ENCODE measurements at places on chromosomes 12 and 14. TPM values are rescaled to one million over a fixed set of nuclear protein-coding genes. Genes with fewer than 3 reads are reported as not detected.

GRCh38 chr12:123265851-123266678 is 5.6 kb downstream of the CDK2AP1 start:
- DNase-seq: no peak
- no peaks in the 10 kb centered on the region for H3K27me3 ChIP-seq
- H3K27ac ChIP-seq: no peak overlapping the region
- peaks cover 48% of the 10 kb centered on the region for H3K4me1 ChIP-seq

Gene PPM1A
- 56.7 TPM for polyA plus RNA-seq

DNA sequence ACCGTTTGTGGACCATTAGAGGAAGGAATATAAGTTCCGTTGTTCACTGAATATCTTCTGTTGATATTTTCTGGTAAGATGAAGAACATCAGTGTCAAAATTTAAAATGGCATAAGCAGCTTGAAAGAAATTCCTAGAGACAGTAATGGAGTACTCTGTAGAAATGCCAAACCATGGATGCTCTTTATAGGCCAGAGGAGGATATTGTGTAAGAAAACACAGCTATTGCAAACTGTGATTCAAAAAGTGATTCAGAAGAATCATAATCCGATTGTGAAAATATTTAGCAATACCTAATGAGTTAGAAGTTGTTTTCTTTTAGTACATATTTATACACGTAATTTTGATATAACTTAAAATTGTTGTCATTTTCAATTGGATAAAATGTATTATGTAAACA is 102.8 kb downstream of the SLC16A7 start:
- no peaks in the 10 kb centered on the region for H3K36me3 ChIP-seq
- no peaks in the 10 kb centered on the region for H3K27me3 ChIP-seq
- DNase-seq: no peak
- H3K27ac ChIP-seq: no peak overlapping the region

- H3K4me1 ChIP-seq: peaks cover 8% of the 10 kb centered on the region
- H3K36me3 ChIP-seq: no peaks in the 10 kb centered on the region
- H3K27me3 ChIP-seq: peaks cover 5% of the 10 kb centered on the region
- no peak overlapping the region for H3K27ac ChIP-seq
- no peak overlapping the region for H3K4me3 ChIP-seq
Measured at GRCh38 chr12:48110691-48111311, 4.9 kb upstream of the SENP1 start.

DNA sequence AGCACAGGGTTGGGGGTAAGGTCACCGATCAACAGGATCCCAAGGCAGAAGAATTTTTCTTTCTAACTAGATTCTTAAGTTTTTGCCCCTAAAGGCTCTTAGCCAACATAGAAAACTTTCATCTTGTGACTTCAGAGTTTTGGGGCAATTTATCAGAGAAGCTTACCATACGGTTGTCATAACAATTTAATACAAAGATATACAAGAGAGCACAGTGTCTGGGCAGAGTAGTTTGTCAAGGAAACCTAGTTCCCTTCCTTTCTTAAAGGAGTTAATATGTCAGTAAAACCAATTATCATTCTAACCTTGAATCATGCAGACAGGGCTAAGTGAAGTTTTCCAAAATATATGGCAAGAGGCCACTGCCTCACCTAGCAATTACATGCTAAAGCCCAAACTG is 18.4 kb downstream of the NR2C1 start:
- no peaks in the 10 kb centered on the region for H3K4me1 ChIP-seq
- no peak for DNase-seq
- H3K36me3 ChIP-seq: peaks cover 36% of the 10 kb centered on the region

GRCh38 chr14:25908277-25909044 is 689.4 kb downstream of the NOVA1 start:
- no peak for DNase-seq
- H3K36me3 ChIP-seq: no peaks in the 10 kb centered on the region
- no peak overlapping the region for H3K4me3 ChIP-seq
- H3K4me1 ChIP-seq: no peaks in the 10 kb centered on the region
- no peak overlapping the region for H3K27ac ChIP-seq
- no peaks in the 10 kb centered on the region for H3K27me3 ChIP-seq

Gene RNASE8
- not detected for polyA plus RNA-seq

- DNase-seq: no peak
- H3K4me1 ChIP-seq: no peaks in the 10 kb centered on the region
- H3K4me3 ChIP-seq: no peak overlapping the region
Measured at GRCh38 chr12:2683283-2684025, 111.3 kb upstream of the FKBP4 start.

Gene OTUB2
- 1.2 TPM for polyA plus RNA-seq

Gene DDN
- 14.6 TPM for polyA plus RNA-seq

Gene ACOT4
- 0.33 TPM for polyA plus RNA-seq

Gene CBLN3
- 1.7 TPM for polyA plus RNA-seq

GRCh38 chr12:132214891-132215290 is 70.6 kb downstream of the NOC4L start:
- peaks cover 14% of the 10 kb centered on the region for H3K27me3 ChIP-seq
- no peaks in the 10 kb centered on the region for H3K36me3 ChIP-seq
- peaks cover 16% of the 10 kb centered on the region for H3K4me1 ChIP-seq
- no peak overlapping the region for H3K27ac ChIP-seq
- H3K4me3 ChIP-seq: no peak overlapping the region

GRCh38 chr12:15165012-15165659 is 56.1 kb downstream of the RERG start:
- no peak overlapping the region for H3K4me3 ChIP-seq
- H3K27me3 ChIP-seq: no peaks in the 10 kb centered on the region
- H3K4me1 ChIP-seq: peaks cover 3% of the 10 kb centered on the region

- H3K27ac ChIP-seq: peak overlapping the region; percentile 54
- H3K36me3 ChIP-seq: no peaks in the 10 kb centered on the region
- H3K4me3 ChIP-seq: no peak overlapping the region
Measured at GRCh38 chr14:50044042-50044651, 72.2 kb downstream of the VCPKMT start.

DNA sequence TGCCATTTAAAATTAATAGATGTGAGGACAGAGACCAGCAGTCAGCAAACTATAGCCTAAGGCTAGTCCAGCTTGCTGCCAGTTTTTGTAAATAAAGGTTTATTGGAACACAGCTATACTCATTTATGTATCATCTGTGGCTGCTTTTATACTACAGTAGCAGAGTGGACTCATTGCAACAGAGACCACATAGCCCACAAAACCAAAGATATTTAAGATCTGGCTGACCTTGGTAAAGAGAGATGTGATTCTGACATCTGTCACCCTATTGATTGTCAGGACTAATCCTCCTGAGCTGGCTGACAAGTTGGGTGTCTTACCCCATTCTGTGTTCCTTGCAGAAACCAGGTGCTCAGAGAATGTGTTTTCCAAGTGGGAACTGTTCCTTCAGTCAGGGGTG is 99.9 kb downstream of the BEGAIN start:
- no peak overlapping the region for H3K4me3 ChIP-seq
- DNase-seq: no peak
- peaks cover 8% of the 10 kb centered on the region for H3K36me3 ChIP-seq
- H3K27ac ChIP-seq: no peak overlapping the region
- H3K27me3 ChIP-seq: no peaks in the 10 kb centered on the region
